ENCODE measurements at places on chromosomes 1 and 21.

DNA sequence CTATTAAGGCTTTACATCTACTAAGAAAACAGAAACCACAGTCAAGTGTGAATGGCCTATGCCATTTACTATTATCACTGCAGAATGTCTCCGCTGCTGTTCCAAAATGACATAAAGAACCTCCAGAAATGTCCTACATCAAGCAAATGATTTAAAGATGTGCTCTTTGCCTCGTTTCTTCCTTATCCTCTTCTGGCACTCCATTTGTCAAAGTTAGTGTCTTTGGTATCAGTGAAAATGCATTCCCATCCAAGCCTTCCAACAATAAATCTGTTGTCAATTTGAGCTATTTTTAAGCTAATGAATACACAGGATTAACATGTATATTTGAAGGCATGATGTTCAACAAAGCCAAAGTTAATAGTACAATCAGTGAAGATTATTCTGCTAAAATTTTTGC, 105.7 kb downstream of the LRRC53 start:
- H3K27ac ChIP-seq: no peak overlapping the region
- no peaks in the 10 kb centered on the region for H3K36me3 ChIP-seq
- no peak overlapping the region for H3K4me3 ChIP-seq
- H3K4me1 ChIP-seq: no peaks in the 10 kb centered on the region
- no peaks in the 10 kb centered on the region for H3K27me3 ChIP-seq
- no peak for DNase-seq

GRCh38 chr1:209862391-209863356, 34.9 kb downstream of the UTP25 start:
- H3K36me3 ChIP-seq: no peaks in the 10 kb centered on the region
- H3K27ac ChIP-seq: no peak overlapping the region
- H3K27me3 ChIP-seq: peaks cover 18% of the 10 kb centered on the region
- no peak overlapping the region for H3K4me3 ChIP-seq

DNA sequence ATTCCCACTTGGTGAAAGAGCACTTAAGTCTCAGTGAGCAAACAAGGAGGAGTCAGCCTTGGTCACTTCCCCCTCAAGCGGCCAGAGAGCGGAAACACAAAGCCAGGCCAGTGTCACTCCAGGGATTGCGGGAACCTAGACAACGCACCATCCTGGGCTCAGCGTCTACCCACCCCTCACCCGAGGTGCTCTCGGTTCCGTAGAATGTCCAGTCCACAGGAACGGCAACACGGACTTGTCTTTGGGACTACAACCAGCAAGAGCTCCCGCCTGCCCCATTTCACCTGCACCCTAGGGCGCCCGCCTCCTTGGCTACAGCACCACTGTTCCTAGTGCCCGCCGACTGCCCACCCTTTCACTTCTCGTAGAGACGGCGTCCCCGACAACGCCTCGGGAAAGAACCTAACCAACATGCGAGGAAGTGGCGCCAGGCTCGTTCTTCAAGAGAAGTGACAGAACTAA, 509 bp downstream of the GDAP2 start:
- H3K36me3 ChIP-seq: no peaks in the 10 kb centered on the region
- H3K4me3 ChIP-seq: peak overlapping the region; percentile 55
- peak; percentile 79 for DNase-seq
- peaks cover 18% of the 10 kb centered on the region for H3K4me1 ChIP-seq
- H3K27ac ChIP-seq: peak overlapping the region; percentile 88
- H3K27me3 ChIP-seq: no peaks in the 10 kb centered on the region

DNA sequence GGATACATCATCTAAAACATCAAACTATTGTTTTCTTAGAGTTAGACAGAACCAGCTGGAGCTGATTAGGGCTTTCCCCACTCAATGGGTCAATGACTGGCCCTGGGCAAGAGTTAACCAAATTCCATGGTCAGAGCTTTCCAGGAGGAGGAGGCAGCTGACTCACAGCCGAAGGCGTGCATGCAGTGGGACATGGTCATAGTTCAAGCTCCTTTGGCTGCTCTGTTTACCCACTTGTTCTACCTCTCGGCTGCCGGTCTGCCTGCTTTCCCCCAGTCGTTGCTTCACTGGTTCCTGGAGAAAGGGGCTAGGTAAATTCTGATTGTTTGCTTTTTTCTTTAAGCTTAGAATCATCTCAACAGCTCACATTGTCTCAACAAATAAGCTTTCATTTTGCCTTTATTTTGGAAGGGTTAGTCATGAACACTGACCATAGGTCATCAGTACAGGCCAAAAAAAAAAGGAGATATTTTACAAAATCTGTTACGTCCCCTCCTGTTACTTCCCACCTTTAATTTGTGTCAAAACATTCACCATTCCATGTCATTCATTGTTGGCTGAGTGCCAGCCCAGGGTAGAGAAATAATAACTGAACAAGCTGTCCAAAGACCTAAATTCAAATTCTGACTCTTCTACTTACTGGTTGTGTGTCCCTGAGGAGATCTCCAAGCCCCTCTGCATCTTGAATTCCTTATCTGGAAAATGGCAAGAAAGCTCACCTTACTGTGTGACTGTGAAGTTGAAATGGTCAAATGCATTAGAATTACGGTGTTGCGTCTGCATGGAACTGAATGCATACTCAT, 12.0 kb downstream of the MAB21L3 start:
- no peak overlapping the region for H3K4me3 ChIP-seq
- H3K27ac ChIP-seq: peak overlapping the region; percentile 66
- H3K36me3 ChIP-seq: no peaks in the 10 kb centered on the region
- no peaks in the 10 kb centered on the region for H3K27me3 ChIP-seq
- peak; percentile 72 for DNase-seq

GRCh38 chr1:151443846-151444782, 15.2 kb downstream of the POGZ start:
- no peaks in the 10 kb centered on the region for H3K27me3 ChIP-seq
- DNase-seq: peak; percentile 87
- H3K36me3 ChIP-seq: no peaks in the 10 kb centered on the region
- H3K27ac ChIP-seq: peak overlapping the region; percentile 8
- no peaks in the 10 kb centered on the region for H3K4me1 ChIP-seq

DNA sequence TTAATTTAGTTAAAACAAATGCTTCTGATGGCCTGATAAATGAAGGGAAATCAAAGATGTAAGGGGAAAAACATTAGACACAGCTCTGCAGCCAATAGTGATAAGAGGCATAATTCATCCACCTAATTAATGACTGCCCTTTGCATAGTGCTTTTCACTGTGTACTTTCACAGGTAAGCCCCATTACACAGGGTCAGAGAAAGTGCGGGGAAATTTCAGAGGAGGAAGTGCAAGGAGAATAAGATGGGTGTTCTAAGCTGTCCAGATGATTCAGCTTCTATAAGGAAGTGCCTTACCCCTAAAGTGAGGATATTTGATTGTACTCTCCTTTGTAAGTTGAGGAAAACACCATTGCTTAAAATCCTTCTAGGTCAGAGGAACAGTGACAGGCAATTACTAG, 88.0 kb downstream of the NR5A2 start:
- H3K27ac ChIP-seq: peak overlapping the region; percentile 52
- H3K4me1 ChIP-seq: peaks cover 7% of the 10 kb centered on the region
- no peaks in the 10 kb centered on the region for H3K36me3 ChIP-seq
- peak; percentile 15 for DNase-seq

DNA sequence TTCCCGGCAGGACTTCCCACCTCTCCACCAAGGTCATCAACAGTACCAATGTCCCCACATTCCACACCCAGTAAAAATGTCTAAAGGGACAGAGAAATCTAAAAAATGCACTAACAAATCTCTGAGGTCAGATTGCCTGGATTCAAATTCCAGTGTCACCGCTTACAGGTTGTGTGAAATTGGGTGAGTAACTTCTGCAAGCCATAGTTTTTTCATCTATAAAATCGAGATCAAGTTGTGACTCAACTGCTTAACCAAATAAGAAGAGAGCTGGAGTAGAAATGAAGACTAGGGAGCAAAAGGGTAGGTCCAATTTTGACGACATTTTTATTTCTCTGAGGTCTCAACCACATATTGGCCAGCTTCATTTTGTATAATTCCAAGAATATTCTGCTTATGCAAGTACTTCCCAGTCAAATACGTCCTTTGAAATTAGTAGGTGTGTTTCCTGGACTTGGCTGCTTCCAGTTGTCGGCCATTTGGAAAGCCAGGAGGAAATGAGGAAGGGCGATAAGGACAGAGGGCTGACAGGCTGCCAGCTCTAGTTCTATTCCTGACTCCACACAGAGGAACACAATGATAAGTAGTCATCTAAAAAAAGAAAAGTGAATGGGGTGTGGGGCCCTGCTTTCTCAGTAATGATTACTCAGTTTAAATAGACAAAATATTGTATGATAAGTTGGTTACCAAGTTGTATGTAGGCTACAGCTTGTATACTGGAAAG, 57.7 kb upstream of the ZC3H11B start:
- H3K36me3 ChIP-seq: no peaks in the 10 kb centered on the region
- no peak for DNase-seq
- H3K4me3 ChIP-seq: no peak overlapping the region
- no peaks in the 10 kb centered on the region for H3K4me1 ChIP-seq

GRCh38 chr1:161021970-161022353, 1.0 kb upstream of the F11R start:
- no peak overlapping the region for H3K4me3 ChIP-seq
- peak overlapping the region; percentile 94 for H3K27ac ChIP-seq
- peaks cover 12% of the 10 kb centered on the region for H3K4me1 ChIP-seq
- no peaks in the 10 kb centered on the region for H3K27me3 ChIP-seq

DNA sequence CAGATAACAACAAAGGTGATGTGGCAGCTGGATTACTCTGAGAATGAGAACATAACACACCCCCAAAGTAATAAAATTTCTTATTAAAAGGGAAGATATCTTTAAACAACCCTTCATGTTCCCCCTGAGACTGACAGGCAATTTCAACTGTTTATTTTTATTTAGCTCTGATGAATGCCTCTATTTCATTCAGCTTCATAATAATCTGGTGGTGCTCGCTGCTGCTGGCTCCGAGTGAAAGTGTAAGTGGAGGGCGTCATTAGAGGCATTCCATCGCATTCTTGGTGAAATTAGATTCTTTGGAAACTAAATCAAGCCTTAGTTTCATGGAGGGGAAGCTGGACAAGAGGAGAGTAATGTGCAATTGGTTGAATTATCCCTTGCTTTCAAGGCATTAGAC, 128.9 kb downstream of the GRIK1 start:
- peaks cover 3% of the 10 kb centered on the region for H3K27me3 ChIP-seq
- no peak overlapping the region for H3K27ac ChIP-seq
- DNase-seq: no peak
- no peaks in the 10 kb centered on the region for H3K36me3 ChIP-seq
- H3K4me1 ChIP-seq: no peaks in the 10 kb centered on the region

DNA sequence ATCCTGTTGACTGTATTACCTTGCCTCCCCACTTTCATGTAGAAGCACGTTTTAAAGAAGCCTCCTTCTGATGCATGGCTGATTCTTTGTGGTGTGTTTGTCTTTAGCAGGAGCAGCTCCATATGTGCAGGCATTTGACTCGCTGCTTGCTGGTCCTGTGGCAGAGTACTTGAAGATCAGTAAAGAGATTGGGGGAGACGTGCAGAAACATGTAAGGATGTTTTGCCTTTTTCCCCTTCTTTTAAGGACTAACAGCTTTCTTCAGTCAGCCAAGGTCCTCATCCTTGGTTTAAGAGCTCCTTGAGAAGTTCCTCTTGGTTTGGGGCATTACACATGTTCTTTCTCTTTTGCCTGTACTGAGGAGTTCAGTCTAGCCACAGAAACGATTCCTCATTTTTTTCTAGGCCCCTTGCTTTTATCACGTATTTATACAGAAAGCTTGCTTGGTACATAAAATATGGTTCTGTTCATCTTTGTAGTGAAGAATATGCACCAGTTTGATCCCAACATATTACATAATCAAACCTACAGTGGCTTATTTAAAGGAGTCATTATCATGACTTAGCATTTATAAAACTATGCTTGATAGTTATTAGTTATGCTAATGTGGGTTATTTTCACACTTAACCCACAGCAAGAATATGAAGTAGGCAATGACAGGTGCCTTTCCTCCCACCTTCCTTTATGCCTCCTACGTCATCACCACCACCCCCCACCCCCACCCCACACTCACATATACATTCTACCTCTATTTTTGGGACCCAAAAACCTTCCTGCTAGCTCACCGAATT, 19.6 kb downstream of the CAP1 start:
- peak overlapping the region; percentile 64 for H3K27ac ChIP-seq
- no peak overlapping the region for H3K4me3 ChIP-seq
- H3K27me3 ChIP-seq: no peaks in the 10 kb centered on the region
- peaks cover 18% of the 10 kb centered on the region for H3K4me1 ChIP-seq

GRCh38 chr21:28705616-28706015, 287.1 kb downstream of the LTN1 start:
- H3K27me3 ChIP-seq: no peaks in the 10 kb centered on the region
- H3K27ac ChIP-seq: no peak overlapping the region
- no peaks in the 10 kb centered on the region for H3K4me1 ChIP-seq
- DNase-seq: no peak
- H3K4me3 ChIP-seq: no peak overlapping the region
- no peaks in the 10 kb centered on the region for H3K36me3 ChIP-seq

- H3K4me1 ChIP-seq: peaks cover 5% of the 10 kb centered on the region
- H3K27me3 ChIP-seq: no peaks in the 10 kb centered on the region
- peak; percentile 38 for DNase-seq
- no peak overlapping the region for H3K27ac ChIP-seq
- H3K4me3 ChIP-seq: no peak overlapping the region
Observed at GRCh38 chr1:162663589-162664106, 31.4 kb downstream of the DDR2 start.

- H3K4me3 ChIP-seq: no peak overlapping the region
- H3K27me3 ChIP-seq: no peaks in the 10 kb centered on the region
- H3K36me3 ChIP-seq: no peaks in the 10 kb centered on the region
- DNase-seq: no peak
Observed at GRCh38 chr21:17554679-17555465, 42.0 kb downstream of the CXADR start.

GRCh38 chr1:26530895-26531598, 1.5 kb downstream of the RPS6KA1 start:
- no peaks in the 10 kb centered on the region for H3K36me3 ChIP-seq
- peak overlapping the region; percentile 95 for H3K27ac ChIP-seq
- H3K4me3 ChIP-seq: no peak overlapping the region
- H3K27me3 ChIP-seq: no peaks in the 10 kb centered on the region
- peak; percentile 92 for DNase-seq

DNA sequence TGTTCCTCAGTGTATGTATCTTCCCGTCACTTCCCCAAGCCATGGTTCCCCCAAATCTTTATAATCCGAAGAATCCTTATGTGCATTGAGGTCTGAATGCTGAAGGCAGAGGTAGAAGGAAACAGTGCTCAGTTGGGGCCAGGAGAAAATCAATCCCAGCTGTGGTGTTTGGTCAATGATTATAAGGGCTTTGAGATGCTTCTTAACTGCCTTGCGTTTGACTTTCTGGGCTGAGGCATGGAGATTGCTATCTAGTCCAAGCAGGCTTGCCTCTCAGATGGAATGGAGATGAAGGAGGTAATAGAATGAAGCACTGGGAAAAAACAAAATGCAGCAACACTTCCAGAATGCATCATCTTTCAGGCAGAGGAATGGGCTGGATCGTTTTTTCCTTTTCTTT, 3.6 kb upstream of the MAP1LC3C start:
- peaks cover 7% of the 10 kb centered on the region for H3K4me1 ChIP-seq
- H3K27me3 ChIP-seq: no peaks in the 10 kb centered on the region
- no peak for DNase-seq

GRCh38 chr1:73953186-73953585, 244.8 kb downstream of the LRRIQ3 start:
- no peaks in the 10 kb centered on the region for H3K27me3 ChIP-seq
- H3K4me1 ChIP-seq: no peaks in the 10 kb centered on the region
- no peak overlapping the region for H3K27ac ChIP-seq
- DNase-seq: no peak
